ENCODE measurements at places on chromosomes 5 and 9.

DNA sequence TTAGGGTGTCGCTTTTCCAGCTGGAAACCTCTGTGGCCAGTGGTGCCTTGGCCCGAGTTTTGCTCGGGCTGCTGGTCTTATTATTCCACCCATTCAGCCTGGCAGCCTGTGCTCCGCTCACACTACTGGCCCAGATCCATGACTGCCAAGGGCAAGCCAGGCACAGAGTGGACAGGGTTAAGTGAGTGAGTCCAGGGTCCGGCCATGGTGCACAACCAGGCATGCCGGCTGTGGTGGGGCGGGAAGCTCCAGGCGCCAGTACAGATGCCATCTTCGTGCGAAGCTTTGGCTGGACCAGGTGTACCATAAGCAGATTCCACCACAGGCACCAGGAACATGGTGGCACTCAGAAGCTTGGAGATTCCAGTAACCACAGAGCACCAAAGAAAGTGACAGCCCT is 580.2 kb upstream of the FAM174A start:
- DNase-seq: no peak

- DNase-seq: no peak
These were observed 251.8 kb upstream of the DMRT1 start for GRCh38 chr9:589723-590122.

DNA sequence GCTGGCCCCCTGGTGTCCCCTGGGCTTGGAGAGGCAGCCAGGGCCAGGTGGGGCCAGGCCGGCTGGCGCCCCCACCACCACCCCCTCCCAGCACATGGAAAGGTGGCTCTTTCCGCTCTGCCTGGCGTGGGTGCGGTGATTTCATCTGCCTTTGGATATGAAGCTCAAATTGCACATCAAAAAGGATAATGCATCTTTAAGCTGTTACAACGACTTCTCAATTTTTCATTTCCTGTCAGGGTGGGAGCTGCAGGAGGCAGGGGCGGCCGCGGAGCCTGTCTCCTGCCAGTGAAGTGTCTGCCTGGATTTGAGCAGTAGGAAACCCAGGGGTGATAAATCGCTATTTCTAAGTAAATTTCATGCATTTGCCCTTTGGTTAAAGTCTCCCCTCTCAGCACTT is 169.2 kb upstream of the MVB12B start:
- DNase-seq: no peak

GRCh38 chr5:92980491-92980890 is 600.5 kb downstream of the NR2F1-AS1 start:
- no peak for DNase-seq

GRCh38 chr9:130982636-130983358 is 26.2 kb upstream of the LAMC3 start:
- DNase-seq: no peak

GRCh38 chr9:77370064-77370463 is 192.7 kb downstream of the VPS13A start:
- DNase-seq: no peak

DNA sequence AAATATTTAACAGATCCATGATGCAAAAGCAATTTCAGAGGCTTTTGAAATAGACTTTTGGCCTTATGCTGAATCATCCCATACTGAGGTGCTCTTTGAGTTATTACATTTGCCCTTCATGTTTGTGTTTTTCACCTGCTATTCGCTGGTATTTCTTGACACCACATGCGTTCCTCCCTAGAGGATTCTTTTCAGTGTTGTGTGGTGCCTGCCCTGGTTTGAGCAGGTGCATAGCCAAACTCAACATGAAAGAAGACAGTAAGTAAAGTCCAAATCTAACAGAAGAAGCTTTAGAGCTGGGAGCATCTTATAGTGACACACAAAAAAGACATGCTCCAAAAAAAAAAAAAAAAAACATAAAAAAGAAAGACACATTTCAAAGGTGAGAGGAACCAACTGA is 796.3 kb downstream of the SEMA5A start:
- DNase-seq: no peak

DNA sequence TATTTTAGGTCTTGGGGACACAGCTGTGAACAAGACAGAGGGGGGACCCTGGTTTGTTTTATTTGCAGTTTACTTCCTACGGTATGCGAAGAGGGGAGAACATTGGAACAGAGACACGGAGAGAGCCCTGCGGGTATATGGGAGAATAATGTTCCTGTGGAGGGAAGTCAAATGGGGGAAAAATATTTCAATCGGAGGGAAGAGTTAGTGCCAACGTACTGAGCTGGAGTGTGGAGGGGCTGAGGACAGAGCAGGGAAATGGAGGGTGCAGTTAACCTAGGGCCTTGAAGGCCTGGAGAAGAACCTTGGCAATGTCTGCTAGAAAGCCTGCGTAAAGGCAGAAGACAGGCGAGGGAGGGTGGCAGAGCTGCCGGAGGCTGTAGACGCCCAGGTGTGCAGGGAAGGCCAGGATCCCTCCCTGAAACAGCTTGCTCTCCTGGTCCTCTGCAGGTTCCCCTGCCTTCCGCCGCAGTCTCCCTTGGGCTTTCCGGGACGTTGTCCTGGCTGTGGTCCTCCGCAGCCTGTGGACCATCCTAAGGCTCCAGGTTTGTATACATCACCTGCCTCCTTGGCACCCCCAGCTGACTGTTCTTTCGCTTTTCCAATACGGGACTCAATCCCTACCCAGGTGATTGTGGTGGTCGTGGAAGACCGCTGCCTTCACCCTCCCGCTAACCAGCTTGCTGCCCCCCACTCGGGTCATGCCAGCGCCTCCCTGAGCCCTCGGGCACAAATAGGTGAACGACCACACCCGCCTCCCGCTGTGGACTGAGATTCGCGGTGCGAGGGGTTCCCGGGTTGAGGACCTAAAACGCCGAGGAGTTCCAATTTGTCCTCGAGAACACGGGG is 1.9 kb upstream of the RACK1 start:
- no peak for DNase-seq

DNA sequence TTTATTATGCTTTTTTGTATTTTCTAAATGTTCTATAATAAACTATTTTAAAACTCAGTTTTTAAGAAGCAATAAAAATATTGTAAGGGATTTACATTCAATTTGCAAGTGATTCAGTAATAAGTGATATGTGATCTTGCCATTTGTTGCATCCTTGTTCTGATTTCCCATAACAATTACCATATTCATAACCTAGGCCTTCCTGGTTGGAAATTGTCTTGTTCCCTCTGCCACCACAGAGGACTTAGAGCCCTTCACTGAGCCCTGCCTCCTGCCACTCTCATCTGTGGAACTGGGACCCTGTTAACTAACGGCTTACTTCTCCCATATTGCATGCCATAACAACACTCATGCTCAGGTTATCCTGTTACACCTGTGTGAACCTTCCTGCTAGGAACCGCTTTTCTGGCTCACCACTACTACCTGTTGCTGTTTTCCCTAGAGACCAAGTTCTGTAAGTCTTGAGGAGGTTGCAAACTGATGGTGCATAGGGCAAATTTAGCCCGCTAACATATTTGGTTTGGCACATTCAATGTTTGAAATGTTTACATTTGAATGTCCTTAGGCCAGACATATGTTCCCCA is 32.9 kb upstream of the DTWD2 start:
- DNase-seq: no peak

GRCh38 chr5:151033217-151033934 is 13.0 kb downstream of the GPX3 start:
- DNase-seq: no peak

DNA sequence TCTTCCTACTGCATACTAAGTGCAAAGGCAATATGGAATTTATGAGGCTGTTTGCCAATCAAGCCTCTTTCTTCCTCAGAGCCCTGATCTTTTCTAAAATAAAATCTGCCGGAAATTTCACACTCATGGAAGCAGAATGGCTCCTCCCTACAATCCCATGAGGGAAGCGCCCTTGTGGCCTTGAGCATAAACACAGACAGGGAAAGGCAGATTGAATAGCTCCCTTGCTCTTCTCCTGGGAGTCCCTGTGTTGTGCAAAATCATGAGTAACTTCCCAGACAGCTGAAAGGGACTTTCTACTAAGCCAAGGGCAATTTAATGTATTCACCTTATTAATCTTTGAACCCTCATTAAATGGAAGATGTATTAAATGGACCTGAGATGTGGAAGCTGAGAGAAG is 226.1 kb upstream of the PIK3R1 start:
- no peak for DNase-seq

DNA sequence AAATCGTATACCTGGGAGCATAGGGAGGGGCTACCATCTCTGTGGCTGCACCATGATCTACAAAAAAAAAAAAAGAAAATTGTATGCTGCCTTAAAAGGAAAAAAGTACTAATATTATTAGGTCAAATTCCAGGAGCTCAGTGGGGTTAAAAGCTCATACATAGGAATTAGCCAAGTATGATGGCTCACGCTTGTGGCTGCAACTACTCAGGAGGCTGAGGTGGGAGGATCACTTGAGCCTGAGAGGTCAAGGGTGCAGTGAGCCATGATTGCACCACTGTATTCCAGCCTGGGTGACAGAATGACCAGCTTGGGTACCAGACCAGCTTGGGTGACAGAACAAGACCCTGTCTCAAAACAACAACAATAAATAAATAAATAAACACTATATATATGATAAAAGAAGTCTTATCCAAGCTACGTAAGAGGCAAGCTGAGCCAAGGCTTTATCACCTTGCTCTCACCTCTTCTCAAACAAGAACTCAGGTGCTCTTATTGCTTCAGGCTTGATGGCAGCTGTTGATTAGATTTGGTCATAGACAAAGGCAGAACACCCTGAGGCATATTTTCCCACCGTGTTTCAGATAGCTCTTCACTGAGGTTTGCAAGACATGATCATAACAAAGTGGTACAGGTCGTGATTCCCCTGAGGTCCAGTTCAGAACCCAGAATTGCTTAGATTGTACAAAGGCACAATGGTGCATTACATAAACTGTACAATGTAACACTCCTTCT is 3.3 kb upstream of the FBXW11 start:
- no peak for DNase-seq

DNA sequence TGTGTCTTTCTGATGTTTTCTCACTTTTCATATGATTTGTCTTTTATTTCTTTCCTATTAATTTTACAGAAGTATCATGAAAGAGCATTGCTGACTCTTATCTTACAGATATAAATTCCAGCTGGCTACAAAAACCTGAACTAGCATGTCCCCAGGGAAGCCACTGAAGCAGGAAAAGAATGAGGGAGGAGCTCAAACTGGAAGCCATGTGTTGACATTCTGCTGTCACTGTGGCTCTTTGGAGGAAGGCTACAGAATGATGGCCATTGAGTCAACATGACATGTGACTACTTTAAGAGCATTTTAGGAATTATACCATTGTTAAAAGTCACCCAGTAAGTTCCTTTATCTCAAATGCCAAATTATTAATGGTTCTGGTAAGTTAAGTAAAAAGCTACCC is 638.3 kb upstream of the DMAC1 start:
- DNase-seq: no peak

DNA sequence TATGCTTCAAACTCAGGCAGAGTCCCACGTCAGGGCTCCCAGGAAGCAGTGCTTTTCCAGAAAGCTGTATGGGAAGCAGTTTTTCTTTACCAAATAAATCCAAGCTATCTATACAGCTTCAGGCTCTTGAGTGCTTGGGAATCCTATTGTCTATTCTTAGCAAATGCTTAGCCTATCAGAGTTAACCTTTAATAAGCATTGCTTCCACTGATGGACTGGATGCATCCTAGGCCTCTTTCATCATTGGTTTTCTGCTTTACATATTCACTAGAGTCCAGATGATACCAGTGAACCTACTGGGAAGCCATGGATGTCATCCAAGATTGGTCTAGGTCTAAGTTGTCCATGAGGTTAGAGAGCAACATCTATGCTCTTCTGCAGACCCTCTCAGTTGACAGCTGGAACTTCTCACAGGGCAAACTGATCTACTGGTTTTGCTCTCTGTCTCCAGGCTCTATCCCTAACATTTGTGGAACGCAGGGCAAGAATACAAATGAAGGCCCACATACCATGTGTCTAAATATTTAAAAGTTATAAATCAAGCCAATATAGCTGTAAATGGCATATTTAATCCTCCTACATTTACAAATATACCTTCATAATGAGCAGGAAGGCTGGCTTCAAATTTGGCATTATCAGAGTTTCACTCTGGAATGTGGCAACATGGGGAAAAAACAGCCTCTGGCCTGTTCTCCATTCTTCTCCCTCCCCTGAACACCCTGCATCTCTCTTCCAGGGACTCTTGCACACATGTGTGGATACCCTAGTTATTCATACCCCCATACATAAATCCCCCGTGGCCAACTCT is 49.8 kb upstream of the PLPP1 start:
- DNase-seq: no peak

GRCh38 chr9:124954255-124954654 is 13.4 kb upstream of the GOLGA1 start:
- no peak for DNase-seq

GRCh38 chr9:131698618-131698985 is 41.3 kb downstream of the RAPGEF1 start:
- DNase-seq: no peak

DNA sequence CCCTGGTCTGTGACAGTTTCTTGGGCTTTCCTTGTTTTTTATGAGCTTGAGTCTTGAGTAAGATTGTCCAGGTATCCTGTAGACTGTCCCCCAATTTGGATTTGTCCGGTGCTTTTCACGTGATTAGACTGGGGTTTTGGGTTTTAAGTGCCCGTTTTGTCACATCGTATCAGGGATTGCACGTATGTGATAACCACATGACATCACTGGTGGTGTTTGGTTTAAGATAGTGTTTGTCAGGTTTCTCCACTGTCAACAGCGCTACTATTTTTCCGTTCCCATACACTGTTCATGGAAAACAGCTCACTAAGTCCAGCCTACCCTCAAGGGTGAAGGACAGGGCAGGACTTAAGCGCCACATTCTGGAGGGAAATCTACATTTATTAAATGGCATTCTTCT is 39.7 kb downstream of the LMNB1 start:
- DNase-seq: no peak
